ENCODE measurements at places on chromosomes 16 and 17. TPM values are rescaled to one million over a fixed set of nuclear protein-coding genes. Genes with fewer than 3 reads are reported as not detected.

The TMEM238L gene
- polyA plus RNA-seq, result 7.8 TPM

The CEMP1 gene
- 7.8 TPM for polyA plus RNA-seq

The CLTC gene
- polyA plus RNA-seq, result 283 TPM

The PLLP gene
- polyA plus RNA-seq, result 24.4 TPM

The CIBAR2 gene
- polyA plus RNA-seq, result 0.17 TPM

The CACNG4 gene
- polyA plus RNA-seq, result 4.0 TPM

The KRTAP4-7 gene
- polyA plus RNA-seq, result not detected

The KLHL10 gene
- polyA plus RNA-seq, result 0.26 TPM

The KCNH6 gene
- polyA plus RNA-seq, result 1.9 TPM

The SPATA32 gene
- polyA plus RNA-seq, result 0.13 TPM

The PPY gene
- polyA plus RNA-seq, result 0.65 TPM

The ASGR1 gene
- 5.0 TPM for polyA plus RNA-seq

The MFAP4 gene
- polyA plus RNA-seq, result 273 TPM

The ZFP3 gene
- polyA plus RNA-seq, result 16.2 TPM

The HSPB9 gene
- 0.15 TPM for polyA plus RNA-seq

The TEKT5 gene
- polyA plus RNA-seq, result 0.37 TPM

The RRN3 gene
- polyA plus RNA-seq, result 46.5 TPM

The CDYL2 gene
- polyA plus RNA-seq, result 8.0 TPM

The KRT9 gene
- not detected for polyA plus RNA-seq

The APOBR gene
- polyA plus RNA-seq, result 0.42 TPM

The WSCD1 gene
- polyA plus RNA-seq, result 15.6 TPM

The CRISPLD2 gene
- polyA plus RNA-seq, result 6.5 TPM

The CDH1 gene
- 105 TPM for polyA plus RNA-seq

The ANKRD40CL gene
- 0.17 TPM for polyA plus RNA-seq

The CHP2 gene
- polyA plus RNA-seq, result 1.2 TPM

The ABCA3 gene
- 5.6 TPM for polyA plus RNA-seq

The HNF1B gene
- 134 TPM for polyA plus RNA-seq

The TBC1D3H gene
- polyA plus RNA-seq, result not detected

The SAT2 gene
- polyA plus RNA-seq, result 124 TPM

The SPDYE4 gene
- polyA plus RNA-seq, result not detected

The GNGT2 gene
- 1.9 TPM for polyA plus RNA-seq

The KRT39 gene
- polyA plus RNA-seq, result not detected

The SBK1 gene
- 15.8 TPM for polyA plus RNA-seq

The KRT27 gene
- not detected for polyA plus RNA-seq

The HBA1 gene
- 530 TPM for polyA plus RNA-seq

The SLC38A10 gene
- polyA plus RNA-seq, result 55.3 TPM

The CACNG5 gene
- polyA plus RNA-seq, result 2.9 TPM

The MRPL38 gene
- 89.5 TPM for polyA plus RNA-seq

The TRPV2 gene
- polyA plus RNA-seq, result 3.3 TPM

The ZNF423 gene
- 26.0 TPM for polyA plus RNA-seq

The CDH13 gene
- 11.2 TPM for polyA plus RNA-seq

The SEC14L5 gene
- polyA plus RNA-seq, result 0.26 TPM

The ZP2 gene
- 0.13 TPM for polyA plus RNA-seq

The CPHXL2 gene
- polyA plus RNA-seq, result not detected

The PYDC1 gene
- polyA plus RNA-seq, result not detected

The GLTPD2 gene
- polyA plus RNA-seq, result 14.9 TPM

The TNFRSF17 gene
- polyA plus RNA-seq, result not detected

The RHBDF2 gene
- 7.3 TPM for polyA plus RNA-seq

The PRR15L gene
- 22.3 TPM for polyA plus RNA-seq

The CBFA2T3 gene
- polyA plus RNA-seq, result 2.4 TPM

The EVI2A gene
- polyA plus RNA-seq, result 1.4 TPM

The TEX14 gene
- polyA plus RNA-seq, result 0.69 TPM

The GPR139 gene
- polyA plus RNA-seq, result not detected

The MILR1 gene
- 2.9 TPM for polyA plus RNA-seq

The ABCC11 gene
- polyA plus RNA-seq, result 0.27 TPM

The UNC13D gene
- polyA plus RNA-seq, result 6.6 TPM

The CPNE7 gene
- 2.9 TPM for polyA plus RNA-seq

The P2RX1 gene
- 0.87 TPM for polyA plus RNA-seq

The ALDH3A2 gene
- polyA plus RNA-seq, result 117 TPM

Data from right renal pelvis (tissue), 4 donors.